ENCODE measurements at places on chromosomes 16 and 17. TPM values are rescaled to one million over a fixed set of nuclear protein-coding genes. Genes with fewer than 3 reads are reported as not detected.

The PTX4 gene
- total RNA-seq = 0.32 TPM

The KRT33A gene
- total RNA-seq = not detected

The EXOC3L1 gene
- not detected for total RNA-seq

The SCNN1G gene
- total RNA-seq = not detected

The CCDC200 gene
- total RNA-seq = not detected

The KRTAP3-2 gene
- not detected for total RNA-seq

The KRT14 gene
- not detected for total RNA-seq

The C1QL1 gene
- total RNA-seq = 0.43 TPM

The MYH8 gene
- not detected for total RNA-seq

DNA sequence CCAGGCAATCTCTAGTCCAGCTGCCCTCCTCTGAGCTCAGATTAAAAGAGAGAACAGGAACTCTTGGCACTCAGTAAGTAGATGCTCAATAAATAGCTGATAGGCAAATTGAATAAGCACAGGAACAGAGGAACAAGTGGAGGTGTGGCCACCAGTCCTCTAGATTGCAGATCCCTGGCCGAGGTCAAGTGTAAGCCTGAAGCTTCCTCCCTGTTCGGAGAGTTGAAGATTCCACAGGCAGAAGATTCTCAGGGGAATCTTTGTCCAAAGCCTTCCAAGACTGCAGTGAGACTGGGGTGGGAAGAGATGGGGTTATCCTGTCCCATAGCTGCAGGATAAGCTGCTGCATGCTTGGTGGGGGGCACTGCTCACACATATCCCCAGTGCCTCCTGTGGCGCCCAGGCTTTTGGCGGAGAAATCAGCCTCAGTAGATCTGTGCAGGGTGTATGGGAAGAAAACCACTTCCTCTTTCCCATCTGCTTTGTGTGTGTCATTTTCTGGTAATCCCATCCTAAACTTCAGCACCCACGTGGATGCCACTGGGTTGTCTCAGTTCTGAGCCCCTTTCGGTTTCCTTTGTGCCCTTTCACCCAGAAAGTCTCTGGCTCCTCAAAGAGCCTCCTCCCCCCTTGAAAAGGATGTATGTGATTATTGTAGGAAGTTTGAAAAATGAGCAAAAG lies 12.1 kb downstream of the CD300A start:
- DNase-seq = no peak

DNA sequence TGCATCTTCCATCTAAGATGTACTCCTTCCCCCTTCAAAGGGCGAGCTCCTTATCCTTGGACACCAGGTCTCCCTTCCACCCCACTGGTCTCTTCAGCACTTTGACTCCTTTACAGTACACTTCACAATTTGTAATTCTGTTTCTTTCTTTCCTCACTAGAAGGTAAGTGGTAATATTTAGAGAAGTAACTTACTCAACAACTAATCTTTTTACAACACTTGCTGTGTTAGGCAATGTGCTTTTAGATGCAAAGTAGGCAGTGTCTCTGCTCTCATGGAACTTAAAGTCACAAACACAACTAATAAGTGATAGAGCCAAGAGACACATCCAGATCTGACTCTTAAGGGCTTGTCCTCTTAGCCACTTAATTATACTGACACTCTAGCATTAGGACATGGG lies 6.4 kb downstream of the SIAH1 start:
- peak; percentile 26 for DNase-seq

- no peak for DNase-seq
Observed at GRCh38 chr17:12993631-12994030, 24.2 kb downstream of the ELAC2 start.

GRCh38 chr17:7850701-7851437 lies 4.0 kb upstream of the TMEM88 start:
- DNase-seq = no peak

DNA sequence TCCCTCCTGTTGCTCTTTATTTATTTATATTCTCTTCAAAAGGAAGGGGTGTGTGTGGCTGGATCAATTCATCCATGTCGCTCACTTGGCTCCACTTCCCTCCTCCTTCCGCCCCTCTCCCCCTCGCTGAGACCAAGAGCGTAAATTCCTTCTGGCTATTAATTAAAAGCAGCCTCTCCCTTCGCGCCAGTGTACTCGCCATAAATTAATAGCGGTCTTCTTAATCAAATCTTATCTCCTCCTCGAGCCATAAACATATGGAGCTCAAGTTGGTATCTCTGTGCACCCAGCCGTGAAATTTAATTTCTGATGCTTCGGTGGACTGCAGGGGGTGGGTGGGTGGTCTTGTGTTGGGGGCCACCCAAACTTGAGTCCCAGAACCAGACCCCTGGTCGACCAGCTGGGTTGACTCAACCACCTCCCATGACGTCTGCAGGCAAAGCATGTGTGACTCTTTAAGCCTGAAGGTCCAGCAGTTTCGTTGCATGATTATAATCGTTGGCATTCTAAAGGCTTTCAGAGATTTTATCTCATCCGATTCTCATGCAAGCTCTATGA lies 57.9 kb downstream of the SDK2 start:
- no peak for DNase-seq

- no peak for DNase-seq
Observed at GRCh38 chr17:81040791-81041337, 5.9 kb downstream of the BAIAP2 start.

GRCh38 chr17:35129154-35129972 lies 7.9 kb downstream of the FNDC8 start:
- no peak for DNase-seq

DNA sequence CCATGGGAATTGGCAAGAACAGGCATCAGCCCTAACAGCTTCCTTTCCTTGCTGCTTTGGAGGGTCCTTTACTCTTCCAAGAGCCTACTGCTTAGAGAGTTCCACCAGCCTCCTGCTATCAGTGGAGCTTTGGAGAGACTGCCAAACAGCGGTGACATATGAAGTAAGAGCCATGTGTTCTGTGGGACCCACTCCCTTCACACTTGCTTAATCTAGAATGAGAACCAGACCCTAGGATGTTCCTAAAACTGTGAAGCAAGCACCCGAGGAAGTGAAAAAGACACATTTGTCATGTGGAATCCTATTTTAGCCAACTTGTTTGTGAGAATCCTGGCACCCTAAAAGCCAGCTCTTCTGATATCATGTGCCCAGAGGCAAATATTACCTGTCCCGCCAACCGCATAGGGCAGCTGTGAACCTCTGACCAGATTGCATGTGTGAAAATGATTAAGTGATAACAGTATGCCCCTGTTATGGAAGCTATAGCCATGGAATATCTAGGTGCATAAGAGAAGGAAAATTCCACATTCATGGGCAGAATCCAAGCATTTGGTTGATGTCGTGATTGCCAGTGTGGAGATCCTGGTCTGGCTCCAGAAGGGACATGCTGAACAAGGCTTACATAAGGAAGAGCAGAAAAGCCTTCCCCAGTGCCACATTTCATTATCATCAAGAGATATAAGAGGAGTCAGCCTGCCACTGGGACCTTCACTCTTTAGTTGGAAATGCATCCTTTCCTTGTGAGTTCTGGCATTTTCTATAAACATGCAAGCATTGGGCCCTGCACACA lies 18.7 kb downstream of the RCVRN start:
- no peak for DNase-seq

DNA sequence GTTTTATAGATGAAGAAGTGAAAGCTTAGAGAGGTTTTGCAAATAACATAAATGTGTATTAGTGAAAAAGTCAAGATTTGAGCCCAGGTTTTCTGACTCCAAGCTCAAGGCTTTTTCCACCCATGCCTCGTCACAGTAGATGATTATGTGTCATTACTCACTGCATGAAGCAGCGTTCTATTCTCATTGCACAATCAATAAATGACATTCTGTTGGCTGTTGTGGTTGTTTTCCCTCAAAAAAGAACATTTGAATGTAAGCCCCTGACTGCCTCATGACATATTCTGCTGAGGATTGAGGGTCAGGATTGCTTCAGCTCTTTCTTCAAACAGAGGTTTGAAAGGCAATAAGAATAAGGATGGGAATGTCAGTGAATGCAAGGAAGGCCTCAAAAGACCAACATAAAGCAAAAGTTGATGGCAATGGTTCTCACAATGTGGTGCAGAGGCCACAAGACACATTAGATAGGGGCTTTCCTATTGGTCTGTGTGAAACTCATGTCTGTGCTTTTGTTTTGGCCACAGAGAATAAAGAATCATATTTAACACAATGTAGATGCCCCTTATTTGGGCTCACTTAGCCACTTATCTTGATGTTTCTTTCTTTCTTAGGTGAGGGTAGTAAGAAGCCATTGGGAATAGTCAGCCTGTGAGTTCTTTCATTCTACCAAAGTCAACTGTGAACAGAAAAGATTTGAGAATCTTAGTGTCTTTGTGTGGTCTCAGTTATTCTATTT lies 5.4 kb upstream of the MMD start:
- peak; percentile 81 for DNase-seq

GRCh38 chr17:81807839-81808238 lies 3.9 kb downstream of the GCGR start:
- no peak for DNase-seq

All from fibroblast of villous mesenchyme (primary cell).